Stimulated activated CD8-positive, alpha-beta memory T cell treated with anti-CD3 and anti-CD28 coated beads, Interleukin-2, amount 100 ng/mL, for 1 hour (primary cell): ENCODE measurements at places on chromosomes 13 and 19.
A peak's percentile ranks its signal among the peaks of the same experiment; 100 is the strongest.

GRCh38 chr13:104309431-104309830, 1243.2 kb upstream of the SLC10A2 start:
- DNase-seq: no peak

- DNase-seq: no peak
Measured at GRCh38 chr13:46749951-46750350, 47.0 kb downstream of the ESD start.

DNA sequence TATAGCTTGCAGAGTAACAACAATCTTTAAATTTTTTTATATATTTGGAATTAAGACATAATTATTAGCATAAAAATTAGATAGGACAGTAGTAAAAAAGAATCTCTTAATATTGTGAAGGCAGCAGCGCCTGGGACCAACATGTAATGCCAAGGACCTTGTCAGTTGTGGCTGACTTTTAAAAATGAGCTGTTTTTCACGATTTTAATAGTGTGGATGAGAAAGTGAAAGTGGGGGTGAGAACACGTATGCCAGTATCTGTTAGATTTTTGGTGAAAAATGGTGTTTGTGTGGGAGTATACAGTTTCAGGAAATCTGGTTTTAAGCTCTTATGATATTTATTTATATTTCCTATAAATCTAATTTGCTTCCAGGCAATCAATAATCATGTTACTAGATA, 125.2 kb downstream of the LMO7 start:
- DNase-seq: no peak

- no peak for DNase-seq
Measured at GRCh38 chr13:35720690-35721554, 244.4 kb upstream of the MAB21L1 start.

DNA sequence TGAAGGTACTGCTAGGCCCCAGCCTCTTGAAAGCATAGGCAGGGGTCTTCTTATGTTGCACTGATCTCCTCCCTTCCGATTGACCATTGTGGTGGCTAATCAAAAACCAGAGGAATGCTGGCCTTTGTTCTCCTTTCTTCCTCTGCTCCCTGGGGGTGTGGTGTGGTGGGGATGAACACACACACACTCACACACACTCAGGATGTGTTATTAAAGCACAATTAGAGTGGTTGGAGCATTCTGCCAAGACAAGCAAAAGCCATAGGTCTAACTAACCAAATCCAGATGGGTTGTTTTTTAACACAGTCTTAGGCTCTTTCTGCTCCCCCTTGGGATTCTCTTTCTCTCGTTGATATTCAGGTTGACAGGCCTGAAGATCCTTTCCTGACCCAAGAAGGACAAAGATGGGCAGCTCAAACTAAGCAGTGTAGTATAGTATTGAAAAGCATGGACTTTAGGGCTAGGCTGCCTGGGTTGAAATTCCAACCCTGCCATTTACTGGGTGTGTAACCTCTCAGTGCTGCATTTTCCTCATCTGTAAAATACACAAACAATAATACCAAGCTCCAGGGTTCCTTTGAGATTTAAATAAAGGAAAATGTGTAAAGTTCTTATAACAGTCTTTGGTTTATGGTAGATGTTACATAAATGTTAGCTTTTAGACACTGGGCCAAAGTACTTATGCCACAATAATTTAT, 25.5 kb upstream of the DGKH start:
- no peak for DNase-seq

DNA sequence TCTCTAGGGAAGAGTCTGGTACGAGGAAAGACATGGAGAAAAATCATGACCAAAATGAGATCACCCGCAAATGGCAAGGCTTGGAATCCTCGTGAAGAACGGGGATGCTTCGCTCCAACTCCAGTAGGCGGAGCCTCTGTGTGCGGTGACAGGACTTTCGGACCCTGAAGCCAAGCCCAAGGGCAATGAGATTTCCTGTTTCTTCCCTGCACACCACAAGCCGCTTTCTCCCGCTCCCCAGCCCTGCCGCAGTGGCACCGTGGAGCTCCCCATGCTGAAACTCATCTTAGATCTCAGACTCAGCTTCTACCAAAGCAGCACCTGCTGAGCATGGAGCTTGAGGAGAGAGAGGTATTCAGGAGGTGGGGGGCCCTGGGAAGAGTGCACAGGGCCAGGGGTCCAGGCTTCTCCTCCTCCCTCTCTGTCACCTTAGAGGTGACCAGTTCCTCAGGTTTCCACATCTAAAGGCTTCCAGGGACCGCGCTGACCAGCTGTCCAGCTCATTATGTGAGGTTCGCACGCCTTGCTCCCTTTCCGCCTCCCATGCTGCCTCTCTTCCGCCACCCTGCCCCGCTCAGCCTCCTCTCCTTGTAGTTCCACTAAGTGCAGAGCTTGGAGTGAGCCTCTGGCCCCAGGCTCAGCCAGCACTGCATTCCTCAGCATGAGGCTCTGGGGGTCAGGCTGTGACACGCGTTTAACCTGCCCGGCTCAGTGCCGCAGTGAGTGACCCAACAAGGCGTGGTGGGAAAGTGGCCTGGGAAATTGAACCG, 153.8 kb upstream of the SOX1 start:
- no peak for DNase-seq

DNA sequence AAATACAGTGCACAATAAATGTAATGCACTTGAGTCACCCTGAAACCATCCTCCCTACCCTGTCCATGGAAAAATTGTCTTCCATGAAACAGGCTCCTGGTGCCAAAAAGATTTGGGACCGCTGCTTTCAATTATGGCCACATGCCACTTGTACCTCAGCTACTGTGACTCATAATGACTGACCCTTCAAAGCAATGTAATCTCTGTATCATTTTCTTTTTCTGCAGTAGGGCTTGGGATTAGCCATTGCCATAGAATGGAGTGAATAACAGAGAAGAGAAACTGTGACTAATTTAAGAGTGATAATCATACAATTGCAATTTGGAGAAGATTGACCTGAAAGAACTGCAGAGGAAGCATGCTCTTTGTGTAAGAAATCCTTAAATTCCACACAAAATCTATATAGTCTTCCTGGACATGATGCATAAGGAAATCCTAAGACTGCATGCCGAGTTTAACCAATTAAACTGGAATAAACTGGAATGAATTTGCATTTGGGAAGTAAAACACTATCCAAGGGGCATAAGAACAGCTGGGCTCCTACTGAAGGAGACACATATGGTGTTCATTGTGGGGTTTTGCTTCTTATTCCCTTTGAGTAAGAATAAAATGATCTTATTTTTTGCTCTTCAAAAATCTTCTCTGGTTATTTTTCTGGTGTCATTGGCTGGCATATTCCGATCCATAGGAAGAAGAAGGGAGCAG, 59.5 kb upstream of the SLC7A1 start:
- no peak for DNase-seq

DNA sequence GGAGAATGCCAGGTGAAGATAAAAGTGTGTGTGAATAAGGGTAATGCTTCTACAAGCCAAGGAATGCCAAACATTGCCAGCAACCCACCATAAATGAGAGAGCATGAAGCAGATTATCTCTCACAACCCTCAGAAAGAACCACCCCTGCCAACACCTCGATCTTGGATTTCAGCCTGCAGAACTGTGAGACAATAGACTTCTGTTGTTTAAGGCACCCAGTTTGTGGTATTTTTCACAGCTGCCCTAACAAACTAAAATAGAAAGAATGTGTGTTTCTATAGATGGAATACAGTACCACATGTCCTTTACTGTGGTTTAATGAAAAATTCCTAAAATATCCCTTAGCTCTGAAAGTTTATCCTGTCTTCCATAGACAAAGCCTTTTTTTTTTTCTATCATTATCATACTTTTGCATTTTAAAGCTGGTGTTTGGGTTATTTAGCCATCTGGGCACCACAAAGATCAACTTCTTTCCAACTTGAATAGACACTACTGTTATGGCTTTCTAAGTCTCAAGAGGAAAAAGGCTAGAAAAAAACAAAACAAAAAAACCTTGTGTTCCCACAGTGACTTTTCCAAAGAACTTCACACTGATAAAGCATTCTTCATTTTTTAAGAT, 505.6 kb downstream of the KCTD12 start:
- DNase-seq: no peak

DNA sequence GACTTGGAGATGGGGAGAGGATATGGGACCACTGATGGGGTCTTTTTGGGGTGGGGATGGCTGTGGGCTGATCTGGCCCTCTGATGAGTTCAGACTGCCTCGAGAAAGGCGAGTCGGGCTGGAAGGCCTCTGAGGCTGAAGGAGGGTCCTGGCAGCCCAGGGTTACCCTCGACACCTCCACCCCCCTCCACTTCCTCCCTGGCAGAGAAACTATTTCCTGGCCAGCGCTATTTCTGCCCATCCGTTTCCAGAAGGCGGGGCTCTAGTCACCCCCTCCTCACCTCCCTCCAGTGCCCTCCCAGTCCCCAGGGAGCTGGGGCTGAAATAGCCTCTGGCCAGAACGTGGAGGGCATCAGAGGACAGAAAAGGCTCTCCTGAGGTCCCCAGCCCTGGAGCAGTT, 9.7 kb downstream of the EXOC3L2 start:
- no peak for DNase-seq

DNA sequence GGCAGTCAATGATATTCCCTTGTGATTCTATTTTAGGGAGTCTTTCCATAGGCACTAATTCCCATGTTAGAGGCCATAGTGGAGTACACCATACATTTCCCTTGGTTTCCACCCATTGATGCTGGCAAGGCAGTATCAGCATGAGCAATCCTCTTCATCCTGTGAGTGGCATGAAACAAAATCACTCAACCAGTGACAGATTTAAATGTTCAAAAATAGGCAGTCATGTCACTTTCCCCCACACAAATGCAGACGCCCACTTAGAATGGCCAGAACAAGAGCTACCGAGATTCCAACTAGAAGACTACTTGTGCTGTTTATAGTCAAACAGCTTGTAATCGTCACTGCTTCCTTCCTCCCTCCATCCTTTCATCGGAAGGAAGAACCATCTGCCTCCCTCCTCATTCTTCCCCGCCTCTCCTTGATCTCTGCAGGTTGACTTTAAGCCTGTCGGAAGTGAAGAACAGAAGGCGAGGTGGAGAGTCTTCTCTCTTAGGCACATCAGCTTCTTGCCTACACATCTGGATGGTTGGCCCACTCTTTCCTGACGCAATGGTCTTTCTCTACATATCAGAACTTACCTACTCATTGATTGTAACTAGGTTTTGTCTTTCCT, 22.6 kb downstream of the RASL11A start:
- no peak for DNase-seq

GRCh38 chr19:53157626-53158025, 1.2 kb downstream of the ZNF347 start:
- DNase-seq: no peak

DNA sequence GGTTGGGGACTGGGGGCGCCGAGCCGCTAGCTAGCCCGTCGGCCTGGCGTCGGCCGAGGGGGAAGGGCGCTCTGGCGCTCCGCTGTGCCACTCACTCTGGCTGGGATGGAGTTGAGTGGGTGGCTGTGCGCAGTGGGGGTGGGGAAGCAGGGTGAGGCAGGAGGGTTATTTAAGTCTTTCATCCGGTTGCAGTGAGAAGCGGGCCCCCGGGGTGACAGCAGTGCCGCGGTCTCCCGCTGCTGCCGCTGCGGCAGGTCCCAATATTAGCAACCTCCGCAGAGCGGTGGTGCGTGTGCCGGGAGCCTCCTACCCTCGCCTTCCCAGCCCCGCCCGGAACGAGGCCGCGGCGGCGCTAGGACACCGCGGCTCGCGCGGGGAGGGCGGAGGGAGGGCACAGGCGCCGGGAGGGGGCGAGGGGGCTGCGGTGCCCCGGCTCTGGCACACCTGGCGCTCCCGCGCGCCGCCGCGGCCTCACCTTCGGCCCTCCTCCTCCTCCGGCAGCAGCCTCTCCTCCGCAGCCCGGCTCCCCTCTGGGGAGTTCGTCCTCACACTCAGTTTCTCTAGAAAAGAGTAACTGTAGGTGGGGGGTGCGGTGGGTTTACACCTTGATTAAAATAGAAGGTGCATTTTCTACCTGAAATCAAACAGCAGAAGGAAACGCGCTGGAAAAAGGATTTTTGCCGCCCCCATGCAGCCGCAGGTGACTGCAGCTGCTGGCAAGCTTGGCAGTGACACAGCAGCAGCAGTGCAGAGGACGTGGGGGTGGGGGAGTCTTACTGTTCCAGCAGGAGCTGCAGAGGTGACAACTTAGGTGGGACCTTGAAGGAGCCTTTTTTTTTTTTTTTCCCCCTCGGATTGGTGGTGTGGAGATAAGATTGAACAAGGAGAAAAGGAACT, 4.5 kb downstream of the FGF9 start:
- no peak for DNase-seq

DNA sequence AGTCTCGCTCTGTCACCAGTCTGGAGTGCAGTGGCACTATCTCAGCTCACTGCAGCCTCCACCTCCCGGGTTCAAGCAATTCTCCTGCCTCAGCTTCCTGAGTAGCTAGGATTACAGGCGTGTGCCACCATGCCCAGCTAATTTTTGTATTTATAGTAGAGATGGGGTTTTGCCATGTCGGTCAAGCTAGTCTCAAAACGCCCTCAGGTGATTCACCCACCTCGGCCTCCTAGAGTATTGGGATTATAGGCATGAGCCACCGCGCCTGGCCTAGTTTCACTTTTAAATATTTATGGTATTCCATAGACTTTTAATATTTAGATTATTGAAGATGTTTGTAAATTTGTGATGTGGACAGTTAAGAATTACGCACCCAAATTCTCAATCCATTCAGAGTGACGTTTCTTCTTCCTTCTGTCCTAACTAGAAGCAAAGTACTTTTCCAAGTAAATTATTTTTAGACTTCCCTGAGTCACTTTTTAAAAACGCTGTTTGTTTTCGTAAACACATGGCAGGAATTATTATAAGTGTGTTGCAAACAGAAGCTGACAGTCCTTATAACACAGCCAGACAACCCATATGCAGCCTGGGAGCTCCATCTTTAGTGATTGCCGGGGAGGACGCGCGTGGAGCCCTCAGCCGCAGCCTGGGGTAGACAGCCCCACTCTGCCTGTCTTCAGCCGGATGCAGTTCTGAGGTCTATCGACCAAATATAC, 131.7 kb downstream of the ATP11A start:
- DNase-seq: no peak

GRCh38 chr19:35352448-35353304, 5.0 kb downstream of the FFAR1 start:
- DNase-seq: peak; percentile 14

- DNase-seq: no peak
Measured at GRCh38 chr19:1690699-1691307, 38.4 kb upstream of the TCF3 start.

DNA sequence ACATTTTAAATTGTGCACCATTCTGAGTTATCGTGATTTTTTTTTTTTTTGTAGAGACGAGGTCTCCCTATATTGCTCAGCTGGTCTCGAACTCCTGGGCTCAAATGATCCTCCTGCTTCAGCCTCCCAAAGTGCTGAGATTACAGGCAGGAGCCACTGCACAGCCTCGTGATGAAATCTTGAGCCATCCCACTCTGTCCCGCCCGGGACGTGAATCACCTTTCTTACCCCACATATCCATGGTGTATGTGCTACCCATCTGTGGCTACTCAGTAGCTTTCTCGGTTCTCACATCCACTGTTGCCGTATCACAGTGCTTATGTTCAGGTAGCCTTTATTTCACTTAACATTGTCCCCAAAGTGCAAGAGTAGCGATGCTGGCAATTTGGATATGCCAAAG, 26.5 kb downstream of the PAK4 start:
- DNase-seq: no peak

GRCh38 chr13:32409561-32410421, 18.1 kb downstream of the N4BP2L1 start:
- DNase-seq: no peak
